ENCODE measurements at places on chromosomes 12 and 14. TPM values are rescaled to one million over a fixed set of nuclear protein-coding genes. Genes with fewer than 3 reads are reported as not detected.
A peak's percentile ranks its signal among the peaks of the same experiment; 100 is the strongest.

GRCh38 chr14:59897757-59898383 is 22.1 kb upstream of the LRRC9 start:
- peak; percentile 19 for DNase-seq

DNA sequence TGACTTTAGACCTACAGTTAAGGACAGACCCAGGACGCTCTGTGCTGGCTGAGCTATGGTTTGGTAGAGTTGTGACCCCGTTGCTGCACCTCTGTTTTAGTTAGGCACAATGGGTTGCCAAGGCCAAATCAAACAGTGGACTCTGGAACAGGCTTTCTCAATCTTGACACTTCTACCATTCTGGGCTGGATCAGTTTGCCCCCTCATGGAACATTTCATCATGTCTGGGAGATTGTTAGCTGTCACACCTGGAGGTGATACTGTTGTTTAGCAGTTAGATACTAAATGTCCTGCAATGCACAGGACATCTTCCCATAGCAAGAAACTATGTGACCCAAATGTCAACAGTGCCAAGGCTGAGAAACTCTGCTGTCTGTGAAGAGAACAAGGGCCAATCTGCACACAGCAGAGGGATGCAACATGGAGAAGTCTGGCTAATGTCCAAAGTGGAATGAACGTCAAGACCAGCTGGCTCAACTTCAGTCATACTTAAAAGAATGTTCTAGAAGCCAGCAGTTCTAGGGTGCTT is 65.6 kb upstream of the DICER1 start:
- DNase-seq: no peak

DNA sequence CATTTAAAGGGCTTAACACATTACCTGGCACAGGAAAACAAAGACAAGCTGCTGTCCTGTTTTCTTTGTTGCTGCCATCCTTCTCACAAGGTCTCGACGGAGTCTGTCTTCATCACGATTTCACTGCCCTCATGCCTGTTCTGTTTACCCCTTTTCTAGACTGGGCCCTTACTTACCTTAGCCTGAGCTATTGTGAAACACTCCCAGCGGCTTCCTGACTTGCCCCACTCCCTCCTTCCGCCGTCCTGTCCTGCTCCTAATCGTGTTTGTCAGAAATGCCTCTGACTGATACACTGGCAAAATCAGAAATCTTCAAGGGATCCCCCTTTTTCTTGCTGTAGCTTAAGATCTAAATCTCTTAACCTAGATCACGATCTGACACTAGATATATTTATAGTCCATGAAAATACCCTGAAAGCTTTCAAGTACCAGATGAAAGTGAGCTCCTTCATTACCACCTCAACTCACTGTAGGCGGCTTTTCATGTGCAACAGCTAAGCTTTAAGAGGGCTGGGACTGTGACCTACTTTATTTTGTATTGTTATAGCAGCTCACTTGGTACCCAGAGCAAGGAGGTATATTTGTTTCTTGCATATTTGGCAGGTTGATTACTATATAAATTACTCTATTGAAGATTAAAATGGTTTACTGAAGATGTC is 32.1 kb downstream of the TECPR2 start:
- DNase-seq: no peak

- no peak for DNase-seq
Observed at GRCh38 chr12:131942671-131943070, 7.1 kb upstream of the EP400 start.

The BEGAIN gene
- 1.0 TPM for total RNA-seq

DNA sequence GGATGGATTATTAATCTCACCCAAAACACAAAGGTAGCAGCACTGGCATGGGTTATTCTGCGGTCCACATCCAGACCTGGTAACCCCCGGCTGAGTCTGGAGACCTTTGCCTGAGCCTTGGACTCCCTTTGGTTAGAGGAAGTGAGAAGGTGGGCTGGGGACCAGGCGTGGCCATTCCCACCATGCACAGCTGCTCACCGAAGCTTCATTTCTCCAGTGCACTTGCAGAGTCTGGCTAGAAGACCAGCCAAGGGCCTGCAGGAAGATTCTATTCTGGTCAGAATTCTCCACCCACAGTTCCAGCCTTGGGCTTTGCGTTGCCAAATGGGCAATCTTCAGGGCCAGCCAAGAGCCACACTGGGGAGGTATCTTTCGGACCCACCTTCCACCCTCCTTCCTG is 73.0 kb downstream of the LGMN start:
- no peak for DNase-seq

The PAPLN gene
- total RNA-seq: 21.4 TPM

DNA sequence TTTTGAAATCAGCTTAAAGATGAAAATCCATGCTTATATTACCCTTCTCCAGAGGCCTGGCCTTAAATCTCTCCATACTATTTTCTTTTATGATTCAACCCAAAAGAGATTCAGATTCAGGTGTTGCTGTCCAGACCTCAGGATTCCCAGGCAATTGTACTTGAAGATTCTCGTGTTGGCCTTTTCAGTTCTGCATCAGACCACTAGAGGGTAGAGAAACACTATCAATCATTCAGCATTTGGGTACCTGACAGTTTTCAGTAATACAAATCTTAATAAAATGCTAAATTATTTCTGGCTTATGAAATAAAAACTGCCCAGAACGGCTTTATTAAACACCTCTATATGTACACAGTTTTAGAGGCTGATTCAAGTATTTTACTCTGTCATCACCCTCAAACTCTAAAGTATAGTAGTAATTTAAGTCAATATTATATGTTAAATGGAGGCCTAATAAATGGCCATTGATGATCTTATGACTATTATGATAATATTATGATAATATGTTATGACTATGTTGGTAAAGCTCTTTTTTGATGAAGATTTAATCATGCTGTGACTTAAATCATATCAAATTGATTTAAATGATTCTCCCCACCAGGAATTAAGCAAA is 301.1 kb downstream of the DUSP6 start:
- DNase-seq: peak; percentile 75
